LoVo (cell line): ENCODE measurements at places on chromosomes 11 and 22.

DNA sequence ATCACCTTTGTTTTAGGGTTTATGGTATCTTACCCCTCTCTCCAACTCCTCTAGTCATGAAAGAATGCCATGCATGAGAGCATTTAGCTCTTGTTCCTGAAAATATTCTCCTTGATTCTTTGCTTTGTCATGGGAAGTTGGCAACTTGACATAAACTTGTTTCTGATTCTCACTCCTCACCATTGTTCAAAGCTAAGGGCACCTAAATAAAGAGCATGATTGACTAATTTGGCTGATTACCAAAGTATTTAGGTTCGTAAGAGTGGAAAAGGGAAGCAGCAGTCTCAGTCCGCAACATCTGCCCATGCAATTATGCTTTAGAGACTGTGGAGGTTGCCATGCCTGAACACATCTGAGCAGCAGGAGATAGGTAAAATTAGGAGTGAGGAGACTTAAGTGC lies 26.4 kb downstream of the OR52K1 start:
- DNase-seq: no peak

DNA sequence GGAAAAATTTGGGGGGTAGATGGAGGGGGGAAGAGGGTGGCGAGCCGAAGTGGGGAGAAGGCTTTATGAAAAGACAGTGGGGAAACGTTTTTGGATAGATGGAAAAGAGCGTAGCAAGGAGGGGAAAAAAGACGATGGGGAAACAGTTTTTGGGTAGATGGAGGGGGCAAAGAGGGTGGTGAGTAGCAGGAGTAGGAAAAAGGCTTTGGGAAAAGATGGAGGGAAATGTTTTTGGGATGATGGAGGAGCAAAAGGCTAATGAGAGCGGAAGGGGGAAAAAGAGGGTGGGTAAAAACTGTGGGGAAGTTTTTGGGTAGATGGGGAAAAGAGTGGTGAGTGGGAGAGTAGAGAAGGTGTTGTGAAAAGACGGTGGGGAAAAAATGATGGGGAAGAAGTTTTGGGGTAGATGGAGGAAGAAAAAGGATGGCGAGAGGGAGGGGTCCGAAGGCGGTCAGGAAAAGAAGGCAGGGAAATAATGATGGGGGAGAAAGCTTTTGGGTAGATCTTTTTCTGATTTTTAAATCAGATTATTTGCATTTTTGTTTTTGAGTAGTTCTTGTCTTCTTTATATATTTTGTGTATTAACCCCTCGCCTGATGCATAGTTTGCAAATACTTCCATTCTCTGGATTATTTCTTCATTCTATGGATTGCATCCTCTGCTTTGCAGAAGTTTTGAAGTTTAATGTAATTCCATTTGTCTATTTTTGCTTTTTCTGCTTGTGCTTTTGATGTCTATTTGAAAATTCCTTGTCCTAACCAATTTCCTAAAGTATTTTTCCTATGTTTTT lies 115.3 kb upstream of the SERPIND1 start:
- no peak for DNase-seq

DNA sequence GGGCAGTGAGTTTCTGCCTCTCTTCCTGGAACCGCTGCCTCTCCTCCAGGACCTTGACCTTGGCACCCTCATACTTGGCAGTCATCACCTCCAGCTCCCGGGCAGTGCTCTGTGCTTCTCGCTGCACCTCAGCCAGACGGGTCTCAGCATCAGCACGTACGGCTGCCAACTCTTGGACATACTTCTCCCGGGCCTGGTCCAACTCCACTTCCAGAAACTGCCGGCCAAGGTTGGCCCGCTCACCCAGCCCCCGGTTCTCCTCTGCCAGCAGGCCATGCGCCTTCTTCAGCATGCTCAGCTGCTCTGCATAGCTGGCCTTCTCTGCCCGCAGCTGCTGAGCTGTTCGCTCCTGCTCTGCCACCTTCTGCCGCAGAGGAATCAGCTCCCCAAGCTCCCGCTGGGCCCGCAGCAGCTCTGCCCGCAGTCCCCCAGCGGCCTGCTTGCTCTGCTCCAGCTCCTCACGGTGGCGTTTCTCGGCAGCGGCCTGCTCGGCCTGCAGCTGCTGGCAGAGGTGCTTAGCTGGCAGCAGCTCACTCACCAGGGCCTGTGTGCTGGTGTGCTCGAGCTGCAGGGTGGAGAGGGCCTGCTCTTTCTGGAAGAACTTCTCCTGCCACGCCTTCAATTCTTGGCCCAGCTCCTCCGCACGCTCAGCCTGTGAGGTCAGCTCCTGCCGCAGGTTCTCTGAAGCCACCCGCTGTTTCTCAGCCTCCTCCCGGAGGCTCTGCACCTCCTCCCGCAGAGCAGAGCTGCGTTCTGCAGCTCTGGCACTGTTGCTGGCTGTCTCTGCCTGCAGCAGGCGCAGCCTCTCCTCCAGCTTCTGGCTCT lies 14.4 kb downstream of the IL18BP start:
- DNase-seq: no peak

GRCh38 chr11:124915541-124916369 lies 3.3 kb upstream of the HEPN1 start:
- no peak for DNase-seq

DNA sequence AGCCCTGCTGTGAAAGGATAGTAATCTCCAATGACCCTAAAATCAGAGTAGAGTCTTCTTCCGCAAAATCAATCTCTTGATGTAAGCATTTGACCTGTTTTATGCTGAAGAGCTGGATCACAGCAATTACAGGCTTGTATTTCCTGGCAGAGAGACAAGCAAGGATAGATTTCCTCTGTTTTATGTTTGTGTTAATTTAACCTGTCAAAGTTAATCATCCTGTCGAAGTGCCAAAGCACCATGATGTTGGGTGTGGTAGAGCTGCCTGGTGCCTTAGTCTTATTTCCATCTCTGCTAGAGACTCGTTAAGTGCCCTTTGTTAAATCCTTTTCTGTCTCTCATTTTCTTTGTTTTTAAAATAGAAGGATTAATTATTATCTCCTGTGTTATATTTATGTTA lies 248.1 kb downstream of the CNTN5 start:
- no peak for DNase-seq

- DNase-seq: no peak
Observed at GRCh38 chr11:23765682-23766252, 731.1 kb upstream of the LUZP2 start.

DNA sequence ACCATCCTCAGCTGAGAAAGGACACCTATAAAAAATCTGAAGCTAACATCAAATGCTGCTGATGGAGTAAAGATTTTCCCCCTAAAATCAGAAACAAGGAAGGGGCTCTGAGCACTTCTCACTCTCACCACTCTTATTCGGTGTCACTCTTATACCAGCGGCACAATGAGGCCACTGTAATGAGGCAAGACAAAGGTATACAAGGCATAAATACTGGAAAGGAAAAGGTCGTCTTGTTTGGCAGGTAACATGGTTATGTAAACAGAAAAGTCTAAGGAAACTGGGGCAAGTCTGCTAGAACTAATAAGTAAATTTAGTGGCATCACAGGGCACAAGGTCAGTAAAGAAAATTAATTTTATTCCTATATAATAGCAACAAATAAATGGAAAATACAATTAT lies 8.1 kb upstream of the MOB2 start:
- DNase-seq: no peak

GRCh38 chr11:116793772-116794097 lies 2.1 kb upstream of the APOA5 start:
- DNase-seq: no peak

- DNase-seq: no peak
Observed at GRCh38 chr11:35717043-35717442, 54.5 kb downstream of the TRIM44 start.

GRCh38 chr22:17822087-17822486 lies 47.8 kb upstream of the BID start:
- DNase-seq: no peak

DNA sequence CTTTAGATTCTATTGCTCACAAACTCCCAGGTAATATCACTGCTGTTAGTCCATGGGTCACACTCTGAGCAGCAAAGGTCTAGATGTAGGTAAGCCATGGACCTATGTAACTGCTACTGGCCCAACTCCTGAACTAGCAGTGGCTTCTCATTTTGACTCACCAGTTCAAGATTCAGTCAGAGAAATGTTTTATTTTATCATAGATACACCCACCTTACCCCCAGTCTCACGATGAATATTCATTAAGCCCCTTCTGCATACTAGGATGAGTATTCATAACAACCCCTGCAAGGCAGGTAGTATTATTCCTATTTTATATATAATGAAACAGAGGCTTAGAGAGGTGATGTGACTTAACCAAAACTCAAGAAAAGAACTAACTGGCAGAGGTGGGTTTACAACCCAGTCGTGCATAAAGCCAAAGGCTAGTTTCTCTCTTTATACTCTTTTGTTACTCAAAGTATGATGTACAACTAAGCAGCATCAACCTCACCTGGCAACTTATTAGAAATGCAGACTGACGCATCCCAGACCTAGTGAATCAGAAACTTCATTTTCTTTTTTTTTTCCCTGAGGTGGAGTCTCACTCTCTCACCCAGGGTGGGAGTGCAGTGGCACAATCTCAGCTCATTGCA lies 957.6 kb upstream of the CCDC90B start:
- DNase-seq: no peak

GRCh38 chr11:102469196-102469821 lies 16.7 kb upstream of the TMEM123 start:
- DNase-seq: no peak

GRCh38 chr11:9528573-9529333 lies 44.7 kb upstream of the WEE1 start:
- DNase-seq: no peak

DNA sequence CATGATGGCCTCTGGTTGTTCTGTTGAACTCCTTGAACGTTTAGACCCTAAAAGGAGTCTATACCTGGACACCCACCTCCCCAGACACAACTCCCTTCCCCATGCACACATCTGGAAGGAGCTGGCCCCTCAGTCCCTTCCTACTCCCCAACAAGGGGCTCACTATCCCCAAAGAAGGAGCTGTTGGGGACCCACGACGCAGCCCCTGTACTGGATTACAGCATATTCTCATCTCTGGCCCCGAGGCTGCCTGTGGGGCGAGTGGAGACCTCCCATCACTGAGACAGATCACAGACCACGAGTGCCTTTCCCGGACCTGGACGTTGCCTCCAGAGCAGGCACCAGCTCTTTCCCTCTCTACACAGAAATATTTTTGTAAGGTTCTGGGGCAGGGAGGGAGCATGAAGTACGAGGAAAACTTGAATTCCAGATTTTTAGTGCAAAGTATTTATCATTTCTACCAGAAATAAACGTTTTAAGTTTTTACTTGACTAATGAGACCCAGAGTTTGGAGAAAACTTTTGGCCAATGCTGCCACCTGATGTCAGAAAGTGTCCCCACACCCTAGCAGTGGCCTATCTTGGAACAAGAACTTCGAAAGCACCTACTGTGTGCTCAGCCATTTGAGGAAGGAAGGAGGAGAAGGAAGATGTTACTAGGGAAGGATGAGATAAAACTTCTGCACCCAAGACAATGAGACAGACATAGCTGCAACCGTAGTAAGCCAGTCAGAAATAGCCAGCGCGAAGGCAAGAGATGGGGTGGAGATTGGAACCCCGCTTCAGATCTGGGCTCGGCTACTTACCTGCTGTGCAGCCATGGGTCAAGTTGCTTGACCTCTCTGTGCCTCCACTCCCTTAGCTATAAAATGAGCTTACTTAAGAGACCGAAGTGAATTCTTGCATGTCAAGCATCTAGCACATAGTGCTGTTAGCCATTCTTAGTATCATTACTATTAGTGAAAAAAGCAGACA lies 10.2 kb upstream of the POU2F3 start:
- DNase-seq: no peak

DNA sequence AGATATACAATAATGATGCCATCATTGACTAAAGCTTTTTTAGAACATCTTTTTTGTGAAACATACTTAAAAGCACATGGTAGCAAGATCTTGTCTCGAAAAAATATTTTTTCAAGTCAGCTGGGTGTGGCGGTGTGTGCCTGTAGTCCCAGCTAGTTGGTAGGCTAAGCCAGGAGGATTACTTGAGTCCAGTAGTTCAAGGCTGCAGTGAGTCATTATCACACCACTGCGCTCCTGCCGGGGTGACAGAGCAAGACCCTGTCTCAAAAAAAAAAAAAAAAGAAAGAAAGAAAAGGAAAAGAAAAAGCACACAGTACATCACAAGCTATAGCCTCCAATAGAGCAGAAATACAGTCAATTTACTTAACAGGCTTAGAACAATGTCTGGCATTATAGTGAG lies 37.0 kb downstream of the ENTHD1 start:
- DNase-seq: no peak

GRCh38 chr11:57357310-57357709 lies 19.2 kb downstream of the P2RX3 start:
- no peak for DNase-seq

GRCh38 chr11:2096919-2097301 lies 42.3 kb downstream of the IGF2 start:
- DNase-seq: no peak

GRCh38 chr22:29218758-29219408 lies 13.2 kb downstream of the EMID1 start:
- no peak for DNase-seq

- DNase-seq: no peak
Observed at GRCh38 chr11:59510941-59511589, at the start of gene OR4D9. OR4D9 (plus strand) TSS chr11:59511539; CDS start chr11:59514913, 3,374 bp downstream.

GRCh38 chr22:37275134-37275533 lies 7.2 kb upstream of the CYTH4 start:
- DNase-seq: no peak

DNA sequence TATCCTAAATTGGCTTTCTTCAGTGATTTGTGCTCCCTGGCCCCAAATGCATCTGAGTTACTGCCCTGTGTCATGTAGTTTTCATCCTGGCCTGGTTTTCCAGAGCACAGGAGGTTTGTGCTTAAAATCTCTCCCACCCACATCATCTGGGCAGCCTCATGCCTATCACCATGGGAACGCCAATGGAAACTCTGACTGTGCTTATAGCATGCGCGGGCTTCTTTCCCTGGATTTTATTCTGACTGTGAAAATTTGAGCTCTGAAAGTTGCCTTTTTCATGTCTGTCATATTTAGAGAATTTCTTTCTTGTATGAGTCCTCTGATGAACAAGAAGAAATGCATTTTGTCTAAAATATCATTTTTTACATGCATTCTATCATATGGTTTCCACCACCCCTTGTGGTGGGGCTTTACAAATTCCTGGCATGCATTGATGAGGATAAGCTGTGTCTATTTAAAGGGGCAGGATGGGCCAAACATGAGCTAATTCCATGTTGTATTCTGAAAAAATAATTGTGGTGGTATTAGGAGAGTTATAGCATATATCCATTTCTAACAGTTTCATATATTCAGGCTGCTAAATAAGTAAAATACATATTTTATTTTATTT lies 55.1 kb downstream of the IRAG1 start:
- no peak for DNase-seq

GRCh38 chr11:56705784-56706396 lies 7.0 kb downstream of the OR9G1 start:
- no peak for DNase-seq

DNA sequence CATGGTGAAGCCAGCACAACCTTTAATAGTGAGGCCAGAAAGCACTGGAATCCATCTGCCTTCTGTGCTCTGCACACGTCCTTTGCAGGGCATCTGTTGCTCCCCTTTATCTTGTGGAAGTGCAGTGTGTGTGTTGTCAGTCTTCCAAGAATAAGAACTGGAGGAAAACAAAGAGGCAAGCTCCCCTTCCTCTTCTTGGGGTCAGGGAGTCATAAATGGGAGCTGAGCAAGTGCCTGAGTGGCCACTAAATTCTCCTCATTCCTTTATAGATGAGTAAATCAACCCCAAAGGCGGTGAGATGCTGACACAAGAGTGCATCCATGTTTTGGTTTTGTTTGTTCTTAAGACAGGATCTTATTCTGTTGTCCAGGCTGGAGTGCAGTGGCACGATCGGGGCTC lies 38.3 kb downstream of the WT1 start:
- no peak for DNase-seq

GRCh38 chr11:94593030-94593429 lies 25.9 kb downstream of the PIWIL4 start:
- no peak for DNase-seq
